ENCODE measurements at places on chromosomes 3 and 15. TPM values are rescaled to one million over a fixed set of nuclear protein-coding genes. Genes with fewer than 3 reads are reported as not detected.

ARGFX gene
- total RNA-seq, result not detected

FSTL1 gene
- 211 TPM for total RNA-seq

TAMM41 gene
- 15.9 TPM for total RNA-seq

ADIPOQ gene
- 1.6 TPM for total RNA-seq

KLF13 gene
- 117 TPM for total RNA-seq

TRAK1 gene
- total RNA-seq, result 46.1 TPM

CKMT1B gene
- 4.3 TPM for total RNA-seq

FBXW12 gene
- not detected for total RNA-seq

ACP3 gene
- total RNA-seq, result 9.7 TPM

PTX3 gene
- 8.6 TPM for total RNA-seq

GCNT3 gene
- 0.13 TPM for total RNA-seq

IL17RE gene
- total RNA-seq, result 8.1 TPM

KCNMB2 gene
- total RNA-seq, result 0.92 TPM

DNA sequence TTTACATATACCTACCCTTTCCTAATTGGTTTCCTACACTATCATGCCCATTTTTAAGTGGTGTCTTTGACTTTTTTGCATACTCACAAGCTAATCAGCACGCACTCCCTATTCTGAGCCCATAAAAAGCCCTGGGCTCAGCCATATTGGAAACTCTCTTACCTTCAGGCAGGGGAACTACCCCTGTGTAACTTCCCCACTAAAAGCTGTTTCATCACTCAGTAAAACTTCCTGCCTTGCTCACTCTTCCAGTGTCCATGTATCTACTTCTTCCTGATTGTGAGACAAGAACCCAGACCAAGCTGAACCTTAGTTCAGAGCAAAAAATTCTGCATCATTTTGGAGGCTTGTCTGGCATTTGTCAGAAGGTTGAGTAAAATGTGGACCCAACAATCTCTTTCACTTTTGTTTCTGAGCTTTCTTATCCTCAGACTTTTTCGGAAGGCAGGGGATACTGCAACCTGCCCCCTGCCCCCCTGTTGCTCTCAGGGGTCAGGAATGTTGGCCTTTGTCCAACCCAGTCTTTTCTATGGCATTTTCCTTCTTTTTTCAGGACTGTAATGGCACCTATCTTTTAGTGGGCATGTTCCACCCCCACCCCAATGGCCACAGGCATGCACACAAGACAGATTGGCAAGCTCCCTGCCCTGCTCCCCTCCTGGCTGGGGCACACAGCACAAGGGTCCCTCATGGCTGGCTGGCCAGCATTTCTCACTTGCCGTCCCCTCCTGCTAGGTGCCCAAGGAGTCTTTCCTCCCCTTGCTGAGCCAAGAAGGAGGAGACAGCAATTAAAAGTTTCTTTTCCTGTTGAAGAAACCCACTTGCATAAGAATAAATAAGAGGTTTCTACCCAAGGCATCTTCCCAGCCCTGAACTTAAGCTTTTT, 26.3 kb upstream of the TMEM45A start:
- H3K36me3 ChIP-seq, result no peaks in the 10 kb centered on the region
- H3K4me1 ChIP-seq, result no peaks in the 10 kb centered on the region
- no peak overlapping the region for H3K27ac ChIP-seq
- H3K4me3 ChIP-seq, result no peak overlapping the region
- no peaks in the 10 kb centered on the region for H3K27me3 ChIP-seq

GRCh38 chr3:14303336-14304100, 98.9 kb upstream of the SLC6A6 start:
- H3K27ac ChIP-seq, result no peak overlapping the region
- H3K4me3 ChIP-seq, result no peak overlapping the region
- H3K36me3 ChIP-seq, result no peaks in the 10 kb centered on the region
- no peaks in the 10 kb centered on the region for H3K4me1 ChIP-seq
- DNase-seq, result no peak

GRCh38 chr3:156772588-156773206, 53.5 kb upstream of the LEKR1 start:
- no peak overlapping the region for H3K4me3 ChIP-seq
- H3K36me3 ChIP-seq, result no peaks in the 10 kb centered on the region
- no peaks in the 10 kb centered on the region for H3K4me1 ChIP-seq
- H3K27ac ChIP-seq, result no peak overlapping the region
- H3K27me3 ChIP-seq, result no peaks in the 10 kb centered on the region

- no peaks in the 10 kb centered on the region for H3K36me3 ChIP-seq
- DNase-seq, result peak; percentile 71
- H3K4me3 ChIP-seq, result peak overlapping the region; percentile 52
- no peaks in the 10 kb centered on the region for H3K4me1 ChIP-seq
- no peaks in the 10 kb centered on the region for H3K27me3 ChIP-seq
Measured at GRCh38 chr3:79018671-79019136, 749.1 kb downstream of the ROBO1 start.

GRCh38 chr15:48547286-48547685, 98.2 kb downstream of the FBN1 start:
- no peak for DNase-seq
- no peak overlapping the region for H3K4me3 ChIP-seq
- H3K27me3 ChIP-seq, result no peaks in the 10 kb centered on the region
- no peaks in the 10 kb centered on the region for H3K4me1 ChIP-seq

GRCh38 chr3:141412936-141413354, 44.6 kb downstream of the ZBTB38 start:
- peaks cover 64% of the 10 kb centered on the region for H3K4me1 ChIP-seq
- DNase-seq, result peak; percentile 90

DNA sequence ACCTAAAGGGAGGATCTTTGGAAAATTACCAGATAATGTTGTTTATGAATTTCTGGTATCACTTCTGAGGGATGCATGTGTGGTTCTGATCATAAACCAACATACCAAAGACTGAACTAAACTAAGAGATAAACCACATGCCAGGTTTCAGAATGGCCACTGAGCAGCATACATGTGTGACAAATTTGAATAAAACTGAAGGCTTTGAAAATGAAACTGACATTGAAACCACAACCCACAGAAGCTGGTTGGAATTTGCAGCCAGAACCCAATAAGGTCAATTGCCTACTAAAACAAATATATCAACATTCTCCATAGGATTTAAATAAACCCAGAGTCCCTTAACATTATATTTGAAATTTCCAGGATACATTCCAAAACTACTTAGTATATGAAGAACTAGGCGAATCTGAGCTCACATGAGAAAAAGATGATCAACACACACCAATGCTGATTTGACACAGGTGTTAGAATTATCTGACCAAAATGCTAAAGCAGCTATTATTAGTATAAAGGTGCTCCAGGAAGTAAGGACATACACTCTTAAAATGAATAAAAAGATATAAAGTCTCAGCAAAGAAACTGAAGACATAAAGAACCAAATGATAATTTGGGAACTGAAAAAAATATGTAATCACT, 125.0 kb downstream of the ZNF280D start:
- no peaks in the 10 kb centered on the region for H3K36me3 ChIP-seq
- DNase-seq, result no peak
- no peaks in the 10 kb centered on the region for H3K4me1 ChIP-seq

DNA sequence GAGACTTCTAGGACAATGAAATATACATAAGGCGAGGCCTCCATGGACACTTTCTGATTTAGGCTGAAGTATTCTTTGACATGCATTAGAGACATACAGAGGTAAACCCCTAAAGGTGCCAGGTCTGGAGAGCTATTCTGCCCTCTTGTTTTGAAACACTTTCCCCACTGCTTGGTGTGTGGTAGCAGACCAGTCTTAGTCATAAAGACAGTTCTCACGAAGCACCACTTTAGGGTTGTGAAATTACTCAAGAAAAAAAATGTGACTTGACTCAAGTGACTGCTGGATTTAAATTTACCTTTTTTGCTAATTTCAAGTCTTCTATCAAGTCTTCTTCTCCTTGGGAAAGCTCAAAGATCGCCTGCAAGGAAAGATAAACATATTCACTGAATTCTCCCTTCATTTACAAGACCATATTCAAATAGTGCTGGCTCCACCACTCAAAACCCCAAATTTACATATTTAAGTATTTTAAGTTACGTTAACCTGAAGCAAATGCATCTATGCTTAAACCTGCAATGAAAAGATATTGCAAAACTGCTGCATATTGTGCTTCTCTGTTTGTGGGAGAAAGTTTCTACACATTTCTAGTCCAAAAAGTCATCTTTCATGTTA, 48.4 kb downstream of the ARHGEF3 start:
- no peak overlapping the region for H3K4me3 ChIP-seq
- peaks cover 12% of the 10 kb centered on the region for H3K4me1 ChIP-seq
- no peaks in the 10 kb centered on the region for H3K27me3 ChIP-seq

DNA sequence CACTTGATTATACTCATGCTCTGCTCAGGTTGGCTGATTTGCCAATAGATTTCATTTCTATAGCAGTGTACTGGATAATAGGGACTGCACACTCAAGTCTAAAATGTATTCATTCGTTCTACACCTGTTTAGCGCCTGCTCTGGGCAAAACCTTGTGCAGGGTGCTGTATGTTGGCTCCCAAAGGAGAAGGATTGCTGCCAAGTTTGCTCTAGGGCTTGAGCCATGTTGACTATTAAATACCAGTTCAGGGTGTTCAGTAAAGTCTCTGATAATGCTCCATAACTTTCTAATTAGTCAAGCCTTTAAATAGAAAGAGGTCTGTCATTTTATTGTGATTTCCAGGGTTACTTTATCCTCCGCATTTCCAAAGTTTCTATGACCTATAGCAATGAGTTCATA, 470.2 kb downstream of the MAGI1 start:
- no peak for DNase-seq
- H3K36me3 ChIP-seq, result no peaks in the 10 kb centered on the region
- H3K4me3 ChIP-seq, result no peak overlapping the region
- no peaks in the 10 kb centered on the region for H3K4me1 ChIP-seq
- H3K27me3 ChIP-seq, result no peaks in the 10 kb centered on the region

- H3K27ac ChIP-seq, result no peak overlapping the region
- H3K4me1 ChIP-seq, result no peaks in the 10 kb centered on the region
- H3K4me3 ChIP-seq, result no peak overlapping the region
- no peak for DNase-seq
- H3K27me3 ChIP-seq, result no peaks in the 10 kb centered on the region
- no peaks in the 10 kb centered on the region for H3K36me3 ChIP-seq
Measured at GRCh38 chr3:145209561-145209960, 951.4 kb downstream of the PLOD2 start.

DNA sequence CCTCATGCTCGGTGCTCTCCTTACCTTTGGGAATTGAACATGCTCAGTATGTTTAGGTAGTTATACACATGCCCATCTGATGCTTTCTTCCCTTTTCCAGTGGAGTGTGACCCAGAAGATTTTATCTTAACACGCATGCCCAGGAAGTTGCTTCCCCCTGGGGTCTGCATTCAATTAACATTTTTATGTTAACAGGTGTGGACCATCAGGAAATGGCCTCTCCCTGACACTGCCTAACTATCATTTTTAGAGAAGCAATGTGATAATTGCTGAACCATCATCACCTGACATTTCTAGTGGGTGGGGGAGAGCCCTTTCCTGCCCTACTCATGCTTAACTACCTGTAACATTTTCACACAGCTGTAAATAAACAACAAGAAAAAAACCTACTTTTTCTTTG, 55.1 kb upstream of the TGFBR2 start:
- H3K36me3 ChIP-seq, result no peaks in the 10 kb centered on the region
- H3K4me3 ChIP-seq, result no peak overlapping the region
- H3K27me3 ChIP-seq, result no peaks in the 10 kb centered on the region
- H3K4me1 ChIP-seq, result no peaks in the 10 kb centered on the region
- no peak for DNase-seq

DNA sequence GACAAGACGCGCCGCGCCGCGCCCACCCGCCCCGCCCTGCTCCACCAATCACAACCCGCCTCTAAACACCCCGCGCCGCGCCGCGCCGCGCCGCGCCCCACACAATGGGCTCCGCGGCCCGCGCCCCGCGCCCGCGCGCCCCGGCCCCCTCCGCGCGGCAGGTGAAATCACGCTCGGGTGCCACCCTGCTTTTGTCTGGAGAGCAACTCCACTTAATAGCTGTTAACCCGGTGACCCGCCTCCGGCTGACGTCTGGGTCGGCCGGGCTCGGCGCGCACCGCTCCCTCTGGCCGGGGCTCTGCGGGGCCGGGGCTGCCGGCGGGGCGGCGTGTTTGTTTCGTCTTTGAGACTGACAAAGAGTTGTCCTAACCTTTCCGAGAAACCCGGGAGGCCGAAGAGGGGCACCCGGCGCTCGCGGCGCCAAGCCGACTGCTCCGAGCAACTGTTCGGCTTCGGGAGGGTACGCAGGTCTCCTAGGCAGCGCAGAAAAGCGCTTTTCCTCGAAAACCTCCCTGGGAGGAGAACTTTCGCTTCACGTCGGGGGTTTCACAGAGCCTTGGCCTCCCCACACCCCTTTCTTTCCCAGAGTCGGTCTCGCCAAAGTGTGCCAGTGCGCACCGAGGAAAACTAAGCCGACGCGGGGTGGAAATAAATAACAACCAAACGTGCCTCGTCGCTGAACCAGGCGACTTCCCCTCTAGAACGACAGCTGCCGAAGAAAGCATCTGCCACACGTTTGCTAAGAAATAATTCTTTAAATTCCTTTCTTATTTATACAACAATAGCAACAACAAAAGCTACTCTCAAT, 518.4 kb downstream of the FOXP1 start:
- DNase-seq, result peak; percentile 74
- peak overlapping the region; percentile 99 for H3K27ac ChIP-seq
- no peaks in the 10 kb centered on the region for H3K27me3 ChIP-seq
- H3K36me3 ChIP-seq, result no peaks in the 10 kb centered on the region
- peaks cover 49% of the 10 kb centered on the region for H3K4me1 ChIP-seq
- peak overlapping the region; percentile 21 for H3K4me3 ChIP-seq

DNA sequence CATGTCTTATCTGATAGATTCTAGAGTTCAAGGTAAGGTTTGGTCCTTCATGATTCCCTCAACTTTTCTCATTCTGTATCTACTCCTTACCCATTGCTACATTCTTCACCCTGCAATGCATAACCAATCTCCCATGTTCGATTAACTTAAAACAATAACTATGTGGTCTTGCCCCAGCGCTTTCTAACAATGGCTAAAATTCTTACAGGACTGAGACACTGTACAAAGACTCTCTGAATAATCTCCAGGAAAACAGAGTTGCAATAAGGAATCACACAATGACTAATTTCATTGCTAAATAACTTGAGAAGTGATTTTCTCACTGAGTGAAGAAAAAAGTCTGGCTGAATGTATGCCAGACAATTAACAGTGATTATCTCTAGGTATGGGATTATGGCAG, 69.6 kb upstream of the FAM174B start:
- no peaks in the 10 kb centered on the region for H3K4me1 ChIP-seq
- H3K27me3 ChIP-seq, result no peaks in the 10 kb centered on the region
- H3K27ac ChIP-seq, result no peak overlapping the region
- no peak overlapping the region for H3K4me3 ChIP-seq
- no peaks in the 10 kb centered on the region for H3K36me3 ChIP-seq

- H3K36me3 ChIP-seq, result peaks cover 8% of the 10 kb centered on the region
- no peak overlapping the region for H3K27ac ChIP-seq
- H3K4me1 ChIP-seq, result peaks cover 4% of the 10 kb centered on the region
- no peaks in the 10 kb centered on the region for H3K27me3 ChIP-seq
Measured at GRCh38 chr3:66393333-66394005, 107.4 kb downstream of the LRIG1 start.
